ENCODE measurements at places on chromosomes 3 and 15.

GRCh38 chr3:134956395-134956794, 161.3 kb downstream of the EPHB1 start:
- no peak for DNase-seq

GRCh38 chr3:106288781-106289180, 420.0 kb upstream of the CBLB start:
- no peak for DNase-seq

GRCh38 chr3:195895078-195895860, 13.1 kb downstream of the TNK2 start:
- DNase-seq = peak; percentile 51

GRCh38 chr3:40911928-40912327, 287.4 kb upstream of the CTNNB1 start:
- DNase-seq = no peak

GRCh38 chr3:114538211-114538610, 244.4 kb downstream of the TIGIT start:
- DNase-seq = peak; percentile 14

DNA sequence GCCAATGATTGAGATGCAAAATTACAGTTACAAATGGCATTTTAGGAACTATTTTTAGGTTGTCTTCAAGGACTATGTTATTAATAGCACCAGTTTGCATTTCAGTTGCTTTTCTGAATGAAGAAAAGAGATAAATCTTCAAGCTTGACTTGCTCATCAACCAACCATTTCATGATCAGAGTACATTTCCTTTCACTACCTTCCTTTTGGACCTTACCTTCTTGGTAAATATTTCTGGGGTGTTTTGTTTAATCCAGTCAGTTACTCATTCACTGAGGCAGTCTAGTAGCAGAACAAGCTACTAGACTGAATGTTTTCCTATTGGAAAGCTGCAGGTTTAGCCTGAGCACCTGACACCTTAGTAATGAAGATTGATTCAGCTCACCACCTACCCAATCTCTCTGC, 8.2 kb downstream of the SLC27A2 start:
- DNase-seq = no peak

DNA sequence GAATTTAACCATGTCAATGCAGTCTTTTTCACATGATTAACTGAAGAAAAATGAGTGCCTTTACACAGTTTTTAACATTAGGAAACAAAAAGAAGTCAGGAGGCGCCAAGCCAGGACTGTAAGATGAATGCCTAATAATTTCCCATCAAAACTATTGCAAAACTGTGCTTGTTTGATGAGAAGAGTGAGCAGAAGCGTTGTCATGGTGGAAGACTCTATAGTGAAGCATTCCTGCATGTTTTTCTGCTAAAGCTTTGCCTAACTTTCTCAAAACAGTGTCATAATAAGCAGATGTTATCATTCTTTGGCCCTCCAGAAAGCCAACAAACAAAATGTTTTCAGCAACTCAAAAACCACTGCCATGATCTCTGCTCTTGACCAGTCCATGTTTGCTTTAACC, 156.8 kb upstream of the CDIN1 start:
- DNase-seq = no peak

- peak; percentile 13 for DNase-seq
These were observed 361.3 kb downstream of the SV2B start for GRCh38 chr15:91461377-91461776.

DNA sequence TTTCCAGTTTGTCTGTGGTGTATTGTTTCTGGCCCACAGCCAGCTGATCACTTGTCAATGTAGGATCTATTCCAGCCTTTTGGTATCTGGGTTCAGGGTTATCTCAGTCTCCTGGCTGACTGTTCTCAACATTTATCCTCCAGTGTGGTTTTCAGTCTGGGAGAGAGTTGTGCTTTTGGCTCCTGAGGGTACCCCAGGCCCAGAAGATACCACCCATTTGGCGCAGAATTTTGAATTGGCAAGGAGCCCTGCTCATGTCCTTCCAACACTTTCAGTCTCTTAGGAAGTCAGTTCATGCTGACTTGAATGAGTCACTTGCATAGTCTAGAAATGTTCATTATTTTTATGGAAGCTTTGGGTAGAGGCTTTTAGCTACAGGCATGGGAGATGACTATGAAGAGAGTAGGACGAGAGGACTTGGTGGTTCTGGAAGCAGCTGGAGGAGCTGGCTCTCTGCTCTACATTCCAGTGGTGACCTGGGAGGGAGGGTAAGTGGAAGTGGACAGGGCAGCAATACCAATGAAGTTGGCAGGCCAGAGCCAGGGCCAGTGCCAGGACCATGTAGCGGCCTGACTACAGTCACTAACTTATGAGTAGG, 7.2 kb downstream of the POLR2H start:
- DNase-seq = no peak

DNA sequence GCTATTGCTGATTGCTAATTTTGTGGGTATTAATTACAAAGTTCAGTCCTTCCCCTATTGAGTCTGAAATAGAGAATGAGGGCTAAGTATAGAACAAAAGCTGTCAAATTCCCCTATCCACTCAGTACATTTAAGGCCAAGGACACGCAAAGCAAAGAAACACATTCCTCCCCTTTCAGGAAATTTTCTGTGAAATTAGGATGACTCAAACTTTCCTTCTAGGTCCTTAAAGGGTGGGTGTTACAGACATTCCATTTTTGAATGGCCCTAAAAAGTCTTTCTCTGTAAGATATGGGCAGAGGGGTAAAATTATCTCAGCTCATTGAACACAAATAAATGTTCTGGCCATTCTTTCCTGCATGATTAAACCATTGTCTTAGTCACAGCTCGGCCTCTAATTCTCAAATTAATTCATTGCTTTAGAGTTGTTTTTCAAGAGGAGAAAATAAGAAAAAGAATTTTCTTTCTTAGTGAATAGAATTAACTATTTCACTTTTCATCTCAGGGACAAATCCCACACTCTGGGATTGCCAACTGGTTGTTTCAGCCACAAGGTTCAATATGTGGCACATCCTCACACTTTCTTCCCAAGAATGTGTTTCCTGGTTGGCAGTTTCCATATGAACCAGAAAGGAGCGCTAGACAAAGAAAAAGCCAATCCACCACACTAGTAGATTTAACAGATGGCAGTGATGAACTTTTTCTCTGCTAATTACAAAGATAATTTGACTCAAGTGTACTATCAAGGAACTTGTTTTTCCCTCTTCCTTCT, 424.1 kb downstream of the ZNF385D start:
- DNase-seq = peak; percentile 48

DNA sequence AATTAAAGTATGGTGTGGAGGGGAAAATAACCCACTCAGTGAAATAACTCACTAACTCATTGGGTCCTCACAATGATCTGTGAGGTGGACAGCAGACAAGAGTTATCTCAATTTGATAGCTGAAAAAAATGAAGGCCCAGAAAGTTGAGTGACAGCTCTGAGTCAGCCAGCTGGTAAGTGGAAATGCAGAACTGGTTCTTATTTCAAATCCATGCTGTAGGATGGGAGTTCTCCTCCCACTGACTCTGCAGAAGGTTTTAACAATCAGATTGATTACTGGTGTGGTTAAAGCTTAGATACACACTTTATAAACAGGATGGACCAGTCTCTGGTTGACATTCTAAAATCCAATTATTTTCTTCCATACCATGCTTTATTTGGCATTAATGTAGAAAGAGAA, 87.0 kb upstream of the LMOD3 start:
- peak; percentile 60 for DNase-seq

DNA sequence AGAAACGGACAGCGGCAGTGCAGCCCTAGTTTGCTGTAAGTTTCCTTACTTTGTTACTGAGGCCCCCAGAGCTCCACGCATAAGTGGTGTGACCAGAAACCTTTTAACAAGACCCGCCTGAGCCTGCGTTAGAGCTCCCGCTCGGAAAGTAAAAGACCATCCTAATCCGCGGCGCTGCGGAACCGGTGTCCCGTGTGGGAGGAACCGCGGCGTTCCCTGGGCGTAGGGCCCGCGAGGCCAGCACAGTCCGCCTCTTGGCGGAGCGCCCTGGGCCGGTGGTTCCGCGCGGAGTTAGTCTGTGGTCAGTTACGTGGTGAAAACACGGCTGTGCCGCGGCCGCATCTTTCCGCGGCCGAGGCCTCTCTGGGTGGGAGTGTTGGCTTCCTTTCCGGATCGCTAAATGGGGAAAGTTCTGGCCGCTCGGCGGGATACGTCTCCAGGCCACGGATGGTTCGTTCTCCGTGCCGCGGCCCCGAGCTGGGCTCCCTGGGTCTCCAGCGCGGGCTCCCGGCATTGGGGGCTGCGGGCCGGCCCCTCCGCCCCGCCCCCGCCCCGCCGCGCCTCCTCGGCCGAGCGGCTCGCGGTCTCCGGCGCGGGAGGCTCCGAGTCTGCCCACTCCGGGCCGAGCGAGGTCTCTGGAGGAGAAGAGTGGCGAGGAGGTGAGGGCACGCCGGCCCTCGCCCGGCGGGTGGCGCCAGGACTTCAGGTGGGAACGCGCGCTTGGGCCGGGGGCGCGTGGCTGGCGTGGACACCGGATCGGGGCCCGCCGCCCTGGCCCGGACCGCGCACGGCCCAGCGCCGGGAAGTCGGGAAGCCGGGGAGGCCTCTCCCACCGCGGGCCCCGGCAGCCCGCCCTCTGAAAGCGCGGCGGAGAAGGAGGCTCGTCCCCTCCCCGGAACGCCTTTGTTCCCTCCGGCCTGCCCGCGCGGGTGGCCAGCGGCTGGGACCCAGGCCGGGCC, 754 bp downstream of the B3GNT5 start:
- DNase-seq = peak; percentile 74

DNA sequence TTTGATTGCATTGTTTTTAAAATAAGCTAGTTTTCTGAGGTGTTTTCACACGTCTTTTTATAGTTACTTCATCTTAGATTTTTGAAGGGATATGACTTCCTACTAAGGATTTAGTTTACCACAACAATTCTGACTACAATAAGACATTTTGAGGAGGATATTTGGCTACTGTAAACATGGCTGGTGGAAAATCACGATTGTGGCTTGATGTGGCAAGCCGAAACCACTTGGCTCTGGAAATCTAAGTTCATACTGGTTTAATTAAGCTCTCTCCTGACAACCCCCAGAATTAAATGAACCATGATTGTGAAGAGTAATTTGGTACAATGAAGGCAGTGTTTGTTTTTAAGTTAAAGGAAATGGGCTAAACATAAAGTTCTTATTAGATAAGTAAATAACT, 30.8 kb downstream of the ST3GAL6 start:
- DNase-seq = no peak

DNA sequence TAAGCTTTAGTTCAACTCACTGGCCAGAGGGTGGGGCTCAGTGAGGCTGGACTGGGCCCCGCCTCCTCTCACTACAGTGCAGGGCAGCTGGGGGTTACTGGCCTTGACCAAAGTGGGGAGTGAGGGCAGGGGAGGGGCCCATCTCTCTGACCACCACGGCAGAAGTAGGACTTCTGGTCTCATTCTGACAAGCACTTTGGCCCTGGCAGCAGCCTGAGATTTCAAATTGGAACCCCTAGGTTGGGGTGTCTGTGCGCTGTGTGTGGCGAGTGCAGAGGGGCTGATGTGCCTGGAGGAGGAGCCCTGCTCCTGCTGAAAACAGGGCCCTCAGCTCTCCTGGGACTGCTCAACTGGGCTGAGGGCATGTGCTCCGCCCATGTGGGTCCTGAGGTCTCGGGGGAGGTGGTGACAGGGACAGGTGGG, 60.3 kb upstream of the RPL32 start:
- DNase-seq = no peak

GRCh38 chr15:58491499-58492202, 59.9 kb downstream of the LIPC start:
- DNase-seq = no peak

- DNase-seq = peak; percentile 45
These were observed 34.9 kb downstream of the MAGEF1 start for GRCh38 chr3:184676927-184677326.

DNA sequence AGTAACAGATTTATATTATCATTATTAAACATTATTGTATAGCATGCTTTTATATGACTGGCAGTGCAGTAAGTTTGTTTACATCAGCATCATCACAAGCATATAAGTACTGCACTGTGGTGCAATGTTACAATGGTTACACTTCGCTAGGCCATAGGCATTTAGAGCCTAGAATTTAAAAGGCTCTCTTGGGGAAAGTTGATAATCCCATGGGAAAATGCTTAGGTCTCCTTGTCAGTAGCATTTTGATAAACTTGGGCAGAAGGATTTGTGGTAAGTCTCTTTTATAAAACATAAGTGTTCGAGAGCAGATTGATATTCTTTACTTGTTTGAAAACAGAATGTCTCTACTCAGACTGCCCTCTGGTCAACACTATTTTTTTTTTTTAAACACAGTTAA, 7.5 kb downstream of the DTWD1 start:
- DNase-seq = no peak

DNA sequence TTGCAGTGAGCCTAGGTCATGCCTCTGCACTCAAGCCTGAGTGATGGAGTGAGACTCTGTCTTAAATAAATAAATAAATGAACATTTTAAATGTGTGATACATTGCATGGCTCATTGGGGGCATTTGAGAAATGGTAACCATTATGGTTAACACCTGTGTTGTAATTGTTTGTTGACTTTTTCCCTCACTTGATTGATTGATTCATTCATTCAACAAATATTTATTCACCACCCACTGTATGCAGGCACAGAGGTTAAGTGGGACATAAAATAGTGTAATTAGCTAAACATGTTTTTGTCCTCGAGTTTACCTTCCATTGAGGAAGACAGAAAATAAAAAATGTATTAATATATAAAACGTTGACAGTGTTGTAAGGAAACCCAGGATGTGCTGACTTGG, 127.1 kb upstream of the ANKRD28 start:
- DNase-seq = no peak

DNA sequence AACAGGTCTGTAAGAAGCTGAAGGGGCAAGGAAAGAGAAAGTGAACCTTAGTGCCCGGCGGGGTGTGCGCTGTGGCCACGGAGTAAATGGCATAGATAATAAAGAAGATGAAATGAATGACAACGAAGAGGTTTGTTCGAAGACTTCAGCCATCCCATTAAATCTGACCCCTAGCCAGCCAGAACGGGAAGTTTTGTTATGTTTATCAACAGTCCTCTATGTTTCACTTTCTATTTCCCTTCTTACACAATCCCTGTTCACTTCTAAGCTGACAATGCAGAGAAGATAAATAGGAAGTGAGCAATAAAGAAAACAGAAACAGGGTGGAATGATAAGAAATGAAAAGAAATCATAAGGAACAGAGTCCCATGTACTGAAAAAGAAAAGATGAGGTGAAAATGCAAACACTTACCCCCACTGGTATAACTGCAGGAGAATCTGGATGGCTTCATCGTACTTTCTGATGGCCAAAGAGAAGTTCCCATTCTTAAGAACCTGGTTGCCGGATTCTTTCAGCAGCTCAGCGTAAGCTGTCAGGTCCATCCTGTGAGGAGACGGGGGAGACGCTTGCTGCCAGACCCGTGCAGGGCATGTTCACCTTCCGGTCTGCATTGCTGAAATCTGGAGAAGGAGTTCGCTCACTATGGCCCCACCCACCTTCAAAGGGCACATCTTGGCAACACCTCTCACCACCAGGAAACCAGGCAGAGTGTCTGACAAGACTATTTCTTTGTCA, 36.8 kb downstream of the TRANK1 start:
- DNase-seq = peak; percentile 92

DNA sequence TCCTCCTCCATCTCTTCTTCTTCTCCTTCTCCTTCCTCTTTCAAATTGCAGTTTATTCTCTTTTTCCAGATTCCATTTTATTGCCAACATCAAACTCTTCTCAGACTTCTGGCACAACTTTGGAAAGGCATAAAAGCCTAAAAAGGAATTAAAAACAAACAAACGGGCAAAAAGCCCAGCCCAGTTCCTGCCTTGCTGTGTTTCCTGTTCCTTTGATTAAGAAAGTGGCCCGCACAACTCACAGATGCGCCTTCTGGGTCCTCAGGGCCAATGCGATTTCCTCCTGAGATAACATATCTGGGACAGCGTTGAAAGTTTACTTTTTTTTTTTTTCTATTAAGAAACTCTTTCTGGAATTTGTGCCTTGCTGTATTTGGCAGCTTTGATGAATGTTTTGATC, 158.7 kb upstream of the UBE3A start:
- DNase-seq = no peak
